Endodermal cell (in vitro differentiated cells): ENCODE measurements at places on chromosomes 3 and 15. TPM values are rescaled to one million over a fixed set of nuclear protein-coding genes. Genes with fewer than 3 reads are reported as not detected.

GRK7 gene
- not detected in 3 replicates for total RNA-seq

DNAH12 gene
- 0.25 and 0.77 TPM in 2 replicates for total RNA-seq

RBM15B gene
- 30.9 to 58.7 TPM (median 58.2 TPM) in 3 replicates for total RNA-seq

HMCES gene
- 33.8 to 47.6 TPM (median 46.9 TPM) in 3 replicates for total RNA-seq

CCDC32 gene
- 11.9 and 14.9 TPM in 2 replicates for total RNA-seq
